Hepatic stellate cell (primary cell): ENCODE measurements at places on chromosomes 13 and 19.

DNA sequence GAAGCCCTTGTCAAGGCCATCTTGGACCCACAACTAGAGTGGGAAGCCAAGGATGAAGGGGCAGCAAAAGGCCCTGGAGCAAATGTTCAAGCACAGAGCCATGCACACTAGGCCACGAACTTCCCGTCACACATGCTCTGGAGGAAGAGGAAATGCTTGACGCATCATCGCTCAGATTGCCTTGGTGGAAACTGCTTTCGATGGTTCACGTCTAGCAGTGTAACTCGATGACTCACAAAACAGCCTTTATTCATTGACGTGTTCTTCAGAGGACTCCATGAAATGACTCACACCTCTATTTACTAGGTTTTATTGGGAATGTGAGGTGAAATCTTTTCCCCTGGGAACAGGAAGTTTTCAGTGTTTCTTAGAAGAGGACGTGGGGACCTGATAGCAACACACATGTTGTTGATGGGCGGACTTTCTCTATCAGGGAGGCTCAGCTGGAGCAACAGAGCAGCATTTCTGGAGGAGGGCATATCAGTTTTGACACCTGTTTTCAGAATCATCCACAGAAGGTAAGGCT, 79.8 kb upstream of the FLT1 start:
- DNase-seq = peak; percentile 87

- DNase-seq = no peak
These were observed 93.4 kb upstream of the CACNA1A start for GRCh38 chr19:13599681-13600080.

DNA sequence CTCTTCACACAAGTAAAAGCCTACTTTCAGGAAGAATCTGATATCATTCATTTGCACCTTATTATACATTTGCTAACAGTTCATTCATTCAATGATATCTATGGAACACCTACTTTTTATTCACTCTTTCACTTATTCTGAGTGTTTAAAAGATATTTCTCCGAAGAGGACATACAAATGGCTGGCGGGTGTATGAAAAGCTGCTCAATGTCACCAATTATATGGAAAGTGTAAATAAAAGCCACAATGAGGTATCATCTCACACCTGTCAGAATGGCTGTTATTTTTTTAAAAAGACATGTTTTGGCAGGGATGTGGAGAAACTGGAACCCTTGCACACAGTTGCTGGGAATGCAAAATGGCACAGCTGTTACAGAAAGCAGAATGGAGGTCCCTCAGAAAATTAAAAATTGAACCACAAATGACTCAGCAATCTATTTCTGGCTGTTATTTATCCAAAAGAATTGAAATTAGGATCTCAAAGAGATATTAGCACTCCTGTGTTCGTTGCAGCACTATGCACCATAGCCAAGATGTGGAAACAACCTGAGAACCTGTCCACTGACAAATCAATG, 127.6 kb upstream of the IRS2 start:
- no peak for DNase-seq

DNA sequence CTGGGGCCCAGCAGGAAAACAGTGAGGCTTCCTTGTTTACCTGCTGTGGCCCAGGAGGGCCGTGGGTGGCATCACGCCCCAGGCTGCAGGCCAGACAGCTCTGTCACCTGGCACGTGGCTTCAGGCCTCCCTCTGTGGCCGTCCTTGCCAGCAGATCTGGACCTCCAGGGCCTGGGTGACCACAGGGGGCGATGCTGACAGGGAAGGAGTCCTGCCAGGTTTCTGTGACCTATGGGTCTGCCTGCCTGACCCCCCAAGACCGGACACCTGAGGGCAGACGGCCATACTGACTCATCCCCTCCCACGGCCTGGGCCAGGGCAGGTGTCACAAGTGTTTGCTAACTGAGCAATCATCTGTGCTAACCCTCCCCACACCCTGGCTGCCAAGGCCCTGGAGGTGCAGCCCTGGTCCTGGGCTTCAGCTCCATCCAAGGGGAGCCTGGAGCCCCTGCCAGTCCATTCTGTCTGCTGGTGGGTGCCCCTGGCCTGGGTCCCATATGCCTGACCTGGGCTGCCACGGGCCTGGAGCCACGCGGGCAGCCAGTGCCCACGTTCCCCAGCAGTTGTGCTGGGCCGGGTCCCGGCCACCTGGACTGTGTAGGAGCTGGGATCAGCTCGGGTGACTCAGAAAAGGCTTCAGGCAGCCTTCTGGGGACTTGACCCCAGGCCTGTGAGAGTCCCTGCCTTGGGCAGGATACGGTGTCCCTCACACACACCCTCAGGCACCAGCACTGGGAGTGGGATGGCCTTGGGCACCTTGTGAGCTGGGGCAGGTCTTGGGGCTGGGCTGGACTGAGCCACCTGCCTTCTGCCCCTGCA, 3.7 kb downstream of the CDC34 start:
- no peak for DNase-seq

DNA sequence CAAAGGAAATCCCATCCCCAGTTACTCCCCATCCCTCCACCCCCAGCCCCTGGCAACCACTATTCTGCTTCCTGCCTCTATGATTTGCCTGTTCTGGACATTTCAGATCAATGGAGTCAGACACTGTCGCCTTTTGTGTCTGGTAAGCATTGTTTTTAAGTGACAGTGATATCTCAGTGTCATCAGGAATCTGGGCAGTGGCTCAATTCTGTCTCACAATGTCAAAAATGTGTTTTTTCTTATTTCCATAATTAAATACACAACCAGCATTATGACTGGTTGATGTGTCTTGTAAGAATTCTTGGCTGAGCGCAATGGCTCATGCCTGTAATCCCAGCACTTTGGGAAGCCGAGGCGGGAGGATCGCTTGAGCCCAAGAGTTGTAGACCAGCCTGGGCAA, 20.2 kb upstream of the PGLS start:
- no peak for DNase-seq

- DNase-seq = no peak
These were observed 603.7 kb downstream of the UQCRFS1 start for GRCh38 chr19:28609091-28609755.

DNA sequence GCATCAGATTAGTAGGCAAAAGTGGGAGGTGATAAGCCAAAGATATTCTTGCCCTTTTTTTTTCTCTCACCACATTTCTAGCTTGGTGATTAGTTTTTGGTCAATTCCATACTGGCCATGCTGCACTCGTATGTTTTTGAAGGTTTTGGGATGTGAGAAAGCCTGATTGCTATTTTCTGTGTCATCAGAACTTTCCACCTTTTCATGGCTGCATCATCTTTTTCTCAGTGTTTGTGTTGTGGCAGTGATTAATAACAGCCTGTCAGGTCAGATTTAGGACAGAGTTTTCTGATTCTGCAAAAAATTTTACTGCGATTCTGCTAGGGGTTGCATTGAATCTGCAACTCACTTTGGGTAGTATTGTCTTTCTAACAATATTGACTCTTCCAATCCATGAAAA, 32.9 kb downstream of the PSG1 start:
- DNase-seq = no peak

GRCh38 chr13:31274390-31274789, 74.6 kb downstream of the B3GLCT start:
- DNase-seq = no peak

- peak; percentile 24 for DNase-seq
These were observed 112.2 kb upstream of the GPR12 start for GRCh38 chr13:26872525-26873385.

GRCh38 chr13:53878861-53879260, 850.2 kb downstream of the OLFM4 start:
- no peak for DNase-seq

DNA sequence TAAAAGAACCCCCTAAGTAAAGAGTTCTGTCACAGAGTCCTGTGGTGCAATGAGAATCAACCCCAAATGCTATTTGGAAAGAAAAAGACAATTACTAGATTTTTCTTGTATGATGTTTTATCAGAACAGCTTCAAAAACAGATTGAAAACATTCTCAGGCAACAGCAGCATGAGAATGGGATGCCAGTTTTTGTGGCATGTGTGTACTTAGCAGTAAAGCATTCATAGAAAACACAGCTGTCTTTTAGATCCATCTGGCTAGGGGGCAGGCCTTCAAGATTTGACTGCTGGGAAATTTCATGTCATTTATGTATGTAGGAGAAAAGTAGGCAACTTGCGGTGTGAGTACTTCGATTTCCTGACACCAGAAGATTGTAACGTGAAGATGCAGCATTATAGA, 170.5 kb upstream of the HTR2A start:
- DNase-seq = no peak

- no peak for DNase-seq
These were observed 68.8 kb upstream of the MCF2L start for GRCh38 chr13:112900226-112900600.

GRCh38 chr19:55308281-55308680, 16.9 kb downstream of the TMEM150B start:
- DNase-seq = no peak

GRCh38 chr13:70720386-70720785, 612.1 kb upstream of the KLHL1 start:
- no peak for DNase-seq

DNA sequence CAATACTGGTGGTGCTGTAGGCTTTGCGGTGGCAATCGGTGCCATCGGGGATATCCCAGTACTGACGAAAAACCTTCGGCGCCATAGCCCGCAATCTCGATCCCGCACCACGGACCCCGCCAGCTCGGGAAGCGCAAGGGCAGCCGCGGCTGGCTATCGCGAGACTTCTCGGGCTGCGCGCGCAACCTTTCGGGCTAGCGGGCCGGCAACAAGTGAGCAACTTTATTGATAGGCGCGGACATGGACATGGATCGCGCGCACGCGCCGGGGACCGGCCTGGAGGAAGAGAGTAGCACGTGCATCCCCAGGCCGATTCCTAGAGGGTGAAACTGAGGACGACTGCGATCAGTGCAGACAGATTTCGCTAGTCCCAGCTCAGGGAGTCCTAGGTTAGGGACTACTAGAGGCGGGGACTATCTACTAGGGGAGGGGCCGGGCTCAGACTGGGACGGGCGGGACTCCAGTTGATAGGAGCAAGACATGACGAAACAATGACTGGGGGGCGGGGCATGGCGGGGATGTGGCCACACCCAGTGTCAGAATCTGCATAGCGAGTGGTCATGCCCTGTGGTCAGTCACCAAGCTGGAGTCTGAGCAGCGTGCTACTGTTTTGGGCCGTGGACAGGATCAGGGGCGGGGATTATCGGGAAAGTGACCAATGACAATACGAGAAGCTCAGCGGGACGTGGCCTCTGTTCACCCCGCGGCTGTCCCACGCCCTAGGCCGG, at the start of gene NDUFA11:
NDUFA11 (minus strand) TSS at position 167 of the 728 bp plus-strand sequence; CDS start at position 85, 82 bp downstream.
- DNase-seq = peak; percentile 96

GRCh38 chr13:99361197-99361596, 54.0 kb upstream of the GPR183 start:
- DNase-seq = no peak

- peak; percentile 24 for DNase-seq
These were observed 93.0 kb downstream of the ITGBL1 start for GRCh38 chr13:101545521-101545920.

DNA sequence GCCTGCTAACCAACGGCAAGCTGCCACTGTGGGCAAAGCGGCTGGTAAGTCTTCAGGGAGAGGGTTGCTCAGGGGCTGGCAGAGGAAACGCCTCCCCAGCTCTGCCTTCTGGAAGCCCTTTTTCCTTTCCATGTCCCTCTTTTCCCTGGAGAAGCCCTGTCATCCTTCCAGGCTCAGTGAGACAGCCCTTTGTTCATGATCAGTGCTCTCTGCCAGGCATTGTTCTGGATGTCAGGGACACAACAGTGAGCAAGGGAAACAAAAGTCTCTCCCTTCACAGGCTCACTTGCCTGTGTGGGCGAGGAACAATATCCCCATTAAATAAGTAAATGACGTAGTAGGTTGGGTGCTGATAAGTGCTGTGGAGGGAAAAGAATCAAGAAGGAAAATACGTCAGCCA, 13.9 kb upstream of the OVOL3 start:
- no peak for DNase-seq

DNA sequence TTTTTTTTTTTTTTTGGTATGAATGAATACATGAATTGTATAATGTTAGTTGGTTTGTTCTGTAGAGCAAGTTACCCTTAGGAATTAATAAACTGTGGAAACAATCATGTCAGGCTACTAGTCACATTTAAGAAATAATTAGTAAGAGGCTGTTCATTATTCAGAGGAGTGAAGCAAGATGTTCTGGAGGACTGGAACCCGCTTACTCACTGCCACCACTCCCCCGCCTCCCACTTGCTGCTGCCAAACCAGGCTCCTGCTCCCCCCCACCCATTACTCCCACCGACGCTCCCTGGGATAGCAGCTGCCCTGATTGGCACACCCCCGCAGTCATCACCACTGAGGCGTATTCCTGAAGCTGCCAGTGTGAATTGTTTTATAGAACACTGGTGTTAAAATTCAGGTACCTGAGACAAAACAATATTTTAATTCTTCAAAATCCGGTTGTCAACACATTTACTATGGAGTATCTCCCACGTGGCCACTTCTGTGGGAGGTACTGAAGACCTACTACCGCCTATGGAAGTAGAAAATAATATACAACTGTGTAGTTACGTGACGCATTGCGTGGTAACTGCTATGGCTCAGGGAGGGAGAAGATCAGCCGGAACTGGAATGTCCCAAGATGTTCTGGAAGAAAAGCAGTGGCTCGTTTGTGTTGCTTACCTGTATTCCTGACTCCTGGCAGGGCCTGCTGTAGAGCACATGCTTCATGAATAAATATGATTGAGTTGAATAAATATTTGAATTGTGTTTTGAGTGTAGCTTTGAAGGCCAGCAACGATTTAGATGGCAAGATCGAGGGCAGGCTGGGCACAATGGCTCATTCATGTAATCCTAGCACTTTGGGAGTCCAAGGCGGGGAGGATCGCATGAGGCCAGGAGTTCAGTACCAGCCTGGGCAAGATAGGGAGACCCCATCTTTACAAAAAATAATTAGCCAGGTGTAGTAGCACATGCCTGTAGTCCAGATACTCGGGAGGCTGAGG, 1.7 kb downstream of the DPY19L3 start:
- DNase-seq = no peak

- no peak for DNase-seq
These were observed 24.1 kb upstream of the WDR18 start for GRCh38 chr19:960020-960419.

DNA sequence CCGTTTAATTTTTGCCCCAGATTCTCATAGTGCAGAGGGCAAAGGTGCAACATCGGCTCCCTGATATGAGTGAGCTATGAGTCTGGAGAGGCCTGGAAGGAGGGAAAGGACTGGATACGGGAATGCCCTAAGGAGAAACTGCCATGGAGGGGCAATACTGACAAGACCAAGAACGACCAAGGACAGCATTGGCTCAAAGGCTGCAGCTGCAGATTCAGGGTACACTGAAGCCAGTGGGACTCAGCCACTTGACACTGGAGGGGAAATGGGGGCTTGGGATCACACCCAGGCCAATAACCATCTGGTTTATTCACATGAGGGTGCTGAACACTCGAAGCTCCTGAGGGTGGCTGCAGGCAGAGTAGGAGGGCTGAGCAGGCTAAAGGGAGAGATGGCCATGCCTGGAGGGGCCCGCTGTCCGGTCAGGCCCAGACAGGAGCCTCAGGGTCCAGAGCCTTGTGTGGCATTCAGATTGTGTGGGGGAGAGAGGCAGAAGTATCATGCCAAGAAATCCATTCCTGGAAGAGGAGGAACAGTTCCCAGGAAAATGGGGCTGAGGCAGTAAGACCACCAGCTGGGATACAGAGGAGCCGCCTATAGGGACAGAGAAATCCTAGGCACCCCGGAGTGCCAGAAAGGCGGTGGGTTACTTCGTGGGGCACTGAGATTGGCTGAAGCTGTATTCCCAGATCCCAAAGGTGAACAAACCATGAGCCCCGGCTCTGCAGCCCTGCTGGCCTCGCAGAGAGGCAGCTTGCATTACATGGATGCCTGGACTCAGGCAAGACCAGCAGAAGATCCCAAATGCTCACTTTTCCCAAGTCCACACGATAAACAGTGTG, 20.7 kb downstream of the COL4A1 start:
- DNase-seq = no peak
